ENCODE measurements at places on chromosomes 7 and 10.

DNA sequence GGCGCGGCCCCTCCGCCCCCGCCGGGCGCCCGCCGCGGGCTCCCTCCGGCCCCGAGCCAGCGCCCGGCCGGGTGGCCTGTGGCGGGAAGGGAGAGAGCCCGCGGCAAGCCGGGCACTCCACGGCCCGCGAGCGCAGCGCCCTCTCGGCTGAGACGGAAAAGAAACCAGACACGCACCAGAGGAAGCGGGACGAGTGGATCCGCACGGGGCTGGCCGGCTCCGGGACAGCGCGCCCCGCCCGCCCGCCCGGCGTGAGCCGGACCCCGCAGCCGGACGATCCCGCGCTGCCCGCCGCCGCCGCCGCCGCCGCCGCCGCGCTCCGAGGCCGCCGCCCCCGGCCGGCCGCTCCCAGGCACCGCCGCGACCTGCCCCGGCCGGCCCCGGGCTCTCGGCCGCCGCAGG lies 300 bp downstream of the ARHGAP21 start:
- no peak for DNase-seq

GRCh38 chr10:79413196-79413595 lies 32.2 kb downstream of the ZCCHC24 start:
- DNase-seq, result no peak

- no peak for DNase-seq
Measured at GRCh38 chr7:64046041-64046389, 781 bp downstream of the ZNF727 start.

- DNase-seq, result no peak
Measured at GRCh38 chr10:97134983-97135382, 50.8 kb downstream of the SLIT1 start.

DNA sequence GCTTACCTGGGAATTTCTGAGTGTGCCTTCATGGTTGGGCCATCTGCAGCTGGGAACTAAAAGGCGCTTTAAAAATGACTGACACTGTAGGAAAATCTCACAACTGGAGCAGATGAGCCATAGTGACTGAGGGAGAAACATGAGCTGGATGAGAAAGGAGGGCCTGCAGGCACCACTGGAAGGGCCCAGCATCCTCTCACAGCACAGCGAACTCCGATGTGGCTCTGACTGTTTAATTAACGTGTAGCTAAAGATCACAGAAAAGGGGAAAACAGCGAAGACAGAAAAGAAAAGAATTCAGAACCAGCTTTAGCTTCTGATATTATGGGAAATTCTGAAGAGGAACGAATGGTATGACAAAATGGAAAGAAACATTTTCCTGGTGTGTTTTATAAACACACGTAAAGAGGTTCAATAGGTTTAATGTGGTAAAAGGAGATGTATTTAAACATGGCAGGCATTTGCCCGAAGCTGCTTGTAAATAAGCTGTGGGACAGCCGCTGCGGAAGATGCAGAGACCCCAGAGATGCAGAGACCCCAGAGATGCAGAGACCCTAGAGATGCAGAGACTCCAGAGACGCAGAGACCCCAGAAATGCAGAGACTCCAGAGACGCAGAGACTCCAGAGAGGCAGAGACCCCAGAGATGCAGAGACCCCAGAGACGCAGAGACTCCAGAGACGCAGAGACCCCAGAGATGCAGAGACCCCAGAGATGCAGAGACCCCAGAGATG lies 534.3 kb downstream of the PTPRN2 start:
- DNase-seq, result no peak

GRCh38 chr10:99449023-99449422 lies 18.6 kb upstream of the GOT1 start:
- DNase-seq, result no peak

GRCh38 chr10:75040576-75040975 lies 70.9 kb upstream of the SAMD8 start:
- no peak for DNase-seq

- DNase-seq, result no peak
Measured at GRCh38 chr7:55420530-55420929, 55.4 kb downstream of the LANCL2 start.

- no peak for DNase-seq
Measured at GRCh38 chr10:69839696-69840345, 38.1 kb downstream of the COL13A1 start.

DNA sequence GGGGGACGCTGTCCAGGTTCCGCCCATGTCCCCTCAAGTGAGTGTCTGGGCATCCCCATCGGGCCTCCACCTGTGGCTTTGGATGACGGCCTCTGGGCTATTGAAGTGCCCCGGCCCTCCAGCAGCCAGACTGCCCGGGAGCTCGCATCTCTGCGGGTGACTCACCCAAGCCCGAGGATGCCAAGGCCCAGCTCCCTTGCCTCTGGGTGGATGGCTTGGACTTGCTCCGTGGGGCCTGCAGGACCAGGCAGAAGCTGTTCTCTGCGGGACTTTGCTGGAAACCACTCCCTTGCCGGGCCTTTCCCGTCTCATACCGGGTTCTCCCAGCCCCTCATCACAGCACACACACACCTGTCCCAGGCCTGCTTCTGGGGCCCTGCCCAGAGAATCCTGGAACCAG lies 22.4 kb downstream of the DPYSL4 start:
- DNase-seq, result no peak

GRCh38 chr10:87670586-87670985 lies 10.9 kb downstream of the PAPSS2 start:
- no peak for DNase-seq

- DNase-seq, result no peak
Measured at GRCh38 chr7:143329471-143330170, 13.7 kb downstream of the CLCN1 start.

DNA sequence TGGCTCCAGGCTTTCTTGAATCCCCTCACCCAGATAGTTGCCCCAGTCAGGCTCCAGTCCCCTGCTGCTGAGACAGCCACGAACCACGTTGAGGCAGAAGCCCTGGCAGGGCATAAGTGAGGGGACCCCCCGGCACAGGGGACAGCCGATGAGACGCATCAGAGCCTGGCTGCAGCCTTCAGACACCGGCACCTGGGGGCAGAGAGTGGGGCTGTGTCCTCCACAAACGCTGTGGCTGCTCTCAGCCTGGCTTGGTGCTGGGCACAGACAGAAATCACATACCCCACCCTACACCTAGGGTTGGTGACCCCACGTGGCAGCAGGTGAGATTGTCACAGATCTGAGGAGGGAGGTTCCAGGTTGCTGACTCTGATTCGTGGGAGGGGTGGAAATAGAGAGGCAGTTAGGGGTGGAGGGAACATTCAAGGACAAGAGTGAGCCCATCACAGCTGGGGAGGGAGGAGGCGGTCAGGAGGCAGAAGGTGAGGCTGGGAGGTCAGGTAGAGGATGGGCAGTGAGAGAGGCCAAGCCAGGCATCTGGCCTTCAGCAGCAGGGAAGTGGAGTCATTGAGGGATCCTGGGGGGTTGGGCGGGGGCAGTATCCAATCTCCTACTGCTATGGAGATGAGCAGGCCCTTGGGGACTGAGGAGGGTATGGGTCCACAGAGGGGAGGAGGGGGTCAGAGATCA lies 3.2 kb downstream of the GPC2 start:
- DNase-seq, result no peak

All from NCI-H1105 (cell line).